ENCODE measurements at places on chromosomes 2 and 18.
A peak's percentile ranks its signal among the peaks of the same experiment; 100 is the strongest.

DNA sequence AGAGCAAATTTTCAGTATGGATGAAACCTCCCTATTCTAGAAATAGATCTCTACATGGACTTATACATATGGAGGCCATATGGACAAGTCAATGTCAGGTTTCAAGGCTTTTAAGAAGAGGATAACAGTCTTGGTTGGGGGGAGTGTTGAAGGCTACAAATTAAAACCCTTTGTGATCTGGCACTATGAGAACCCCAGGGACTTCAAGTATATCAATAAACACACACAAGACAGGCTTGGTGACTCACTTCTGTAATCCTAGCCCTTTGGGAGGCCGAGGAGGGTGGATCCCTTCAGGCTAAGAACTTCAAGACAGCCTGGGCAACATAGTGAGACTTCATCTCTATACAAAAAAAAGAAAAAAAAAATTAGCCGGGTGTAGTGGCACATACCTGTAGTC, 127.2 kb upstream of the SP5 start:
- H3K27ac ChIP-seq = no peak overlapping the region
- DNase-seq = no peak
- no peaks in the 10 kb centered on the region for H3K4me1 ChIP-seq
- no peaks in the 10 kb centered on the region for H3K36me3 ChIP-seq
- H3K4me3 ChIP-seq = no peak overlapping the region

DNA sequence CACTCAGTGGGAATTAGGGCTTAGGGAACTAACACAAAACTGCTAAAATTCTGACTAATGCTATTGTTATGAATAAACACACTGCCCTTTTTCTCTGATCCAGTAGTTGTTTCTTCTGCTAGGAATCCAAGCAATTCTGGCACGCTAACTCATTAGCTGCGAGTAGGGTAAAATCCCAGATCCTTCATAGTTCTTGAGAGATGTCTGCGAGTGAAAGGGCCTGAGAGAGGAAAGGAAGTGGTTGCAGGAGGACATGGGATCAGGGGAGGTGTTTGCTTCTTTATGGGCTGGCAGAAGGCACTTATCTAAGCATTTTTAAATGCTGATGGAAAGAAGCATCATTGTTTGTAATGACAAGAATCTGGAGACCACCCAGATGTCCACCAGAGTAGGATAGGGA, 9.4 kb downstream of the MAP3K19 start:
- H3K36me3 ChIP-seq = no peaks in the 10 kb centered on the region
- no peak for DNase-seq
- no peaks in the 10 kb centered on the region for H3K27me3 ChIP-seq
- no peak overlapping the region for H3K27ac ChIP-seq
- no peaks in the 10 kb centered on the region for H3K4me1 ChIP-seq
- no peak overlapping the region for H3K4me3 ChIP-seq

- DNase-seq = no peak
- no peaks in the 10 kb centered on the region for H3K36me3 ChIP-seq
- no peak overlapping the region for H3K4me3 ChIP-seq
- no peaks in the 10 kb centered on the region for H3K27me3 ChIP-seq
- H3K4me1 ChIP-seq = peaks cover 37% of the 10 kb centered on the region
Measured at GRCh38 chr18:58315041-58315440, 271.0 kb downstream of the NEDD4L start.

DNA sequence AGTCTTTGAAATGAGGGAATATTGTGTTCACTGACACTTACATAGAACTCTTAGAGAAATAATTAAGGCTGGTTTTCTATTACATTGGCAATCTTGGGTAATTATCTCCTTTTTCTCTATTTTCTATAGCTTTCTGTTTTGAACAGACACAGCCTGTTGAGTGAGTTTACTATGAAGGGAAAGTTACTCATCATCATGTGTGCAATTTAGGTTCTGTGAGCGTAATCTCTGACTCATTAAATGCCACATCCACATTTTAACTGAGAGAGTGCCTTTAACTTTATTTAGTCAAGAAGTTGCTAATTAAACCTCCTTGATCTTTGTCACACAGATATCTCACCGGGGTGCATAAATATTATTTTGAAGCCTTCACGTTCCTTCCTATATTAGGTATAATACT, 174.0 kb upstream of the SLC8A1 start:
- H3K27me3 ChIP-seq = no peaks in the 10 kb centered on the region
- no peaks in the 10 kb centered on the region for H3K4me1 ChIP-seq
- H3K4me3 ChIP-seq = no peak overlapping the region
- no peak overlapping the region for H3K27ac ChIP-seq

GRCh38 chr18:7139409-7139808, 21.8 kb upstream of the LAMA1 start:
- H3K27ac ChIP-seq = no peak overlapping the region
- no peak overlapping the region for H3K4me3 ChIP-seq
- H3K36me3 ChIP-seq = no peaks in the 10 kb centered on the region
- H3K27me3 ChIP-seq = no peaks in the 10 kb centered on the region
- H3K4me1 ChIP-seq = no peaks in the 10 kb centered on the region
- DNase-seq = no peak

- H3K27ac ChIP-seq = no peak overlapping the region
- H3K4me1 ChIP-seq = no peaks in the 10 kb centered on the region
- no peak for DNase-seq
- H3K27me3 ChIP-seq = no peaks in the 10 kb centered on the region
- H3K36me3 ChIP-seq = no peaks in the 10 kb centered on the region
Measured at GRCh38 chr2:134458950-134459349, 205.1 kb downstream of the MGAT5 start.

DNA sequence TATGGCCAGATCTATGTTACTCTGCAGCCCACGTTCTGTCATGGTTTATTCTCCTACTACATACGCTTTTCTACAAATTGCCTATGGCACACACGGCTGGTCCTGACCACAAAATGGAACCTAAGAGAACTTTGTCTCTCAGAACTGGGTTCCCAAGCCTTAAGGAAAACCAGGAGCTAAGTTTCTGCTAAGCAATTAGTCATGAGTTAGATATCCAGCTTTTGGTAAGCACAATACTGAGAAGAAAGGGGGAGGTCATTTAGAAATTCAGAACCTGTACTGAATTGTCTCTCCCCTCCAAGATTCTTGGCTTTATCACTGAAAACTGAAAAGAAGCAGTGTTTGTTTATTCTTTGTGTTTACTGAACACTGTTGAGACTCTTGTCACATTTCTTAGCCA, 283.5 kb upstream of the TANK start:
- H3K4me3 ChIP-seq = no peak overlapping the region
- H3K27ac ChIP-seq = no peak overlapping the region
- DNase-seq = no peak

GRCh38 chr2:12044857-12045256, 298.4 kb downstream of the LPIN1 start:
- H3K36me3 ChIP-seq = no peaks in the 10 kb centered on the region
- peaks cover 64% of the 10 kb centered on the region for H3K4me1 ChIP-seq
- H3K27ac ChIP-seq = no peak overlapping the region
- H3K27me3 ChIP-seq = no peaks in the 10 kb centered on the region
- H3K4me3 ChIP-seq = peak overlapping the region; percentile 11
- DNase-seq = no peak

DNA sequence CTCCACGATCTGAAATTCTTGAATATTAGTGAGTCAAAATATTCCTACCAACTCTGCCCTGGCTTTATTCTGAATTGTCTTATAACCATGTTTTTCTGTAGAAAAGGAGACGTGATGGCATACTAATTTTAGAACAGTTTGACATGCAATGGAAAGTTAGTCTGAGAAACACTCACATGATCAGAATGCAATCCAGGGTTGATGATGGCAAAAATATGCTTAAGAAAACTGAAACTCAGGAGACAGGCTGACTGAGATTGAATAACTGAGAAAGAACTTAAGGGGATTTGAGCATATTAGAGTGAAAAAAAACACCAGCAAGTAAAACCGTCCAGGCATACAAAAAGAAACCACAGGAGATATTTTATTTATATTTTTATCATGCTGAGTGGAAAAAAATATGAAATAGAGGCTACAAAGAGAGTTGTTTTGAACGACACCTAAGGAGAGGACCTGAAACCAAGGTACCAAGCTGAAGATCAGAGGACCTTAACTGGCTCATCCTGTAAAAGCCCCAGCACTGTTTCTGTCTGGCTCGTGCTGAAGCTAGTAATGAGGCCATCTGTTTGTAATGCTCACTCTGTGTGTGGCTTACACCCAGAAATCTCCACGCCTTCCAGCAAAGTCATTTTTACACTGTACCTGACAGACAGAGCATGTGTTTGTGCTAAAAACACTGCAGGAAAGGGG, 437.2 kb upstream of the PKDCC start:
- no peak overlapping the region for H3K4me3 ChIP-seq
- no peak overlapping the region for H3K27ac ChIP-seq
- DNase-seq = no peak
- H3K27me3 ChIP-seq = no peaks in the 10 kb centered on the region

GRCh38 chr2:79729532-79729931, 216.7 kb downstream of the CTNNA2 start:
- no peak for DNase-seq
- H3K4me1 ChIP-seq = no peaks in the 10 kb centered on the region
- H3K27ac ChIP-seq = no peak overlapping the region
- no peaks in the 10 kb centered on the region for H3K27me3 ChIP-seq
- no peak overlapping the region for H3K4me3 ChIP-seq

DNA sequence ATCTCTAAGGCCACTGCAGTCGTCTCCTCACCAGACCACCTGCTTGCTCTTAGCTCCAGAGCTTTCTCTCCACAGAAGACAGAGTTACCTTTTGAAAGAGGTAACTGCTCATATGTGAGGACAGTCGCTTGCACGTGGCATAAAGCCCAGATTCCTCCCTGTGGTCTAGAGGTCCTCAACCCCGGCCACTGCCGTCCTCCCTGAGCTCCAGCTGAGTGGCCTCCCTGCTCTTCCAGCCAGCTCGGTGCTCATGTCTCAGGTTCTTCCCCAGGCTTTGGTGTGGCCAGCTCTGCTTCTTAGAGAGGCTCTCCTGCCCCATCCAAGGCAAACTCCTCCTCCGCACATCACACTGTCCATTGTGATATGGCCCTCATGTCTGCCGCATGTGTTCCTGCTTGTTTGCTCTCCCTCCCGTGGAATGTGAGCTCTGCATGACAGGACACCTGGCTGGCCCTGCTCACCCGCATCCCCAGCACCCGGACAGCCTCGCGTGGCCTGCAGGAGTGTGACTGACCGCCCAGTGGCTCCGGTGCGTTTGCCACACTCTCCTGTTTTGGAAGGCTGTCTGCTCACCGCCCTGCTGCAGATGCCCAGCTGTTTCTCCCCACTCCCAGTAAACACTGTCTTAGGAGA, 91.5 kb upstream of the LDLRAD4 start:
- H3K4me3 ChIP-seq = no peak overlapping the region
- H3K27me3 ChIP-seq = no peaks in the 10 kb centered on the region
- no peaks in the 10 kb centered on the region for H3K4me1 ChIP-seq
- DNase-seq = no peak
- H3K36me3 ChIP-seq = no peaks in the 10 kb centered on the region

GRCh38 chr18:26462355-26462754, 86.0 kb downstream of the KCTD1 start:
- H3K36me3 ChIP-seq = no peaks in the 10 kb centered on the region
- H3K27ac ChIP-seq = no peak overlapping the region
- no peak overlapping the region for H3K4me3 ChIP-seq
- H3K27me3 ChIP-seq = no peaks in the 10 kb centered on the region

DNA sequence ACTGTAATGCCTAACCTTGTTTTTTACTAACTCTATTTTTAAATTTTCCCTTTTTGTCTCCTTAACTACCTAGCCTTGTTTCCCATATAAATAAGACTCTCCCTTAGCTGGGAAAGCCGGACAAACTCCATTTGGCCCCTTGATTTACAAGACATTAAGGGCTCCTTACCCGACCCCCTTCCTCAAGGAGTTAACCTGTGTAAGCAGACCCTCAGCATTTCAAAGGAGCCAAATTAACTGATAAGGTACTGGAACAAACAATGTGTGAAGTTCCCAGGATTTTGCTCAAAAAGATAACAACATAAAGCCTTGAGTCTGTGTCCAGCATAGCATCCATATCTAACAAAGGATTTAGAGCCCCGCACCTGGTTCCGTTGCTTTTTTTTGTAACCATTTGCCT, 59.6 kb upstream of the C2orf15 start:
- no peaks in the 10 kb centered on the region for H3K36me3 ChIP-seq
- no peak overlapping the region for H3K27ac ChIP-seq

- no peaks in the 10 kb centered on the region for H3K36me3 ChIP-seq
- H3K27ac ChIP-seq = no peak overlapping the region
- H3K4me3 ChIP-seq = no peak overlapping the region
- no peak for DNase-seq
- no peaks in the 10 kb centered on the region for H3K4me1 ChIP-seq
Measured at GRCh38 chr18:14928396-14928795, 180.4 kb downstream of the ANKRD30B start.

DNA sequence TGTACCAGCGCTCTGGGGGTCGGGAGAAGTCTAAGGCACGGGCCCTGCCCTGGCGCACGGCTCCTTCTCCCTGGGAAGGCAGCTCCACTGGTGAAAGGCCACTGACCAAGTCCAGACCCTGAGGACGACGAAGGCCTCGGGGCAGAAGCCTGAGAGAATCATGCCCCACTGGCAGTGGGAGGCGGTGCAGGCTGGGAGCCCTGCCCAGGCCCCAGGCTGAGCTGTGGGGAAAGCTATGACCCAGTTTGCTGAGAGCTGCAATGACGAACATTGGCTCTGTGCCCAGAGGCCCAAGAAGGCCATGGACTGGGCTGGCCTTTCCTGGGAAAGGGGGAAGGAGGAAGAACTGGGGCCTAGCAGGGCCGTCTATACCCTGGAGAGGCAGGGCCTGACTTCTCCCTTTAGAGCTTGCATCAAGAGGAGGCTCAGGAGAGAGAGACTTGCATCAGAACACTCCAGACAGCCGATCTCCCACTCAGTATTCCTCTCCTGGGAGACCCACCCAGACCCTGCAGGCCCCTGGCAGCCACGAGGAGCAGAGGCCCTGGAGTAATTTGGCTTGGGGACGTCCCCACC, 32.9 kb downstream of the HS1BP3 start:
- peaks cover 7% of the 10 kb centered on the region for H3K36me3 ChIP-seq
- H3K4me1 ChIP-seq = no peaks in the 10 kb centered on the region
- DNase-seq = peak; percentile 43
- H3K27me3 ChIP-seq = no peaks in the 10 kb centered on the region

DNA sequence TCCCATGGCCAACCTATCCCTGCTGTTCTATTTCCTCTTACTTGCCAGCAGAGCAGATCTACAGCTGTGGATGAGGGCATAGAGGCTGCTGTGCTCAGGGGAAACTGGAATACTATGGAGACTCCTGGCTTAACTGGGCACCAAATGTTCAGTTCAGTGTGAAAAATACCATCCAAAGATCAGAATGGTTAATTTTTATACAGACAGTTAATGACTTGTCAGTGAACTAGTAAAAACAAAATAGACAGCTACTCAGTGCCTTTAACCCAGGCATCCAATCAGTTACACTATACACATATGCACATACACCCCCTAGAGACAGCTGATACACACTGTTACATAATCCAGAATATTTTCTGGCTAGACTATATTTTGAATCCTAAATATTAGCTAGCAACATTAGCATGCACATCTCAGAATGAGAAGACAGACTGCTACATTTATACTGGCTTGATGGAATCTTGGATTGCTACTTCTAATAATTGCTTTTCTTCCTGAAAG, 59.1 kb upstream of the WIPF1 start:
- H3K4me3 ChIP-seq = no peak overlapping the region
- H3K27me3 ChIP-seq = no peaks in the 10 kb centered on the region
- DNase-seq = no peak
- H3K27ac ChIP-seq = no peak overlapping the region
- H3K4me1 ChIP-seq = no peaks in the 10 kb centered on the region

All from CD8-positive, alpha-beta memory T cell (primary cell).